GM12891 (cell line): ENCODE measurements at places on chromosomes 4 and X.
A peak's percentile ranks its signal among the peaks of the same experiment; 100 is the strongest.

DNA sequence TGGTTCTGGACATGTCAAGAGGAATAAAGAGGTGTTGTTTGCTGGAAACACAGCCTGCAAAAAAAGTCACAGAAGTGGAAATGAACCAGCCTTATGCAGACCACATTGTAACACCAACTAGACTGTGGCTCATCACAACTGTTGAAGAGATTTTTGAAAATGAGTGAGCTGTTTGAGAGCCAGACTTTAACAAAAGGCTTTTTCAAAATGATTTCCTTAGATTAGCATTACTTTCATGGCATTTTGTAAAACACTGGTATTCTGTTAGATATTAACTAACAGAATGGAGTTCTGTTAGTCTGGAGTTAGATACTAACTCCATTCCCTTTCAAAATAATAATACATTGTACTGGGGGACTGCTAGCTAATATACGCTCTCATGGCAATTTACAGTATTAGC lies 60.6 kb upstream of the GABRA2 start:
- no peak for DNase-seq

- no peak for DNase-seq
Measured at GRCh38 chr4:124025000-124025399, 628.4 kb downstream of the SPRY1 start.

- DNase-seq: no peak
Measured at GRCh38 chr4:68869274-68869773, 53.5 kb downstream of the UGT2B10 start.

DNA sequence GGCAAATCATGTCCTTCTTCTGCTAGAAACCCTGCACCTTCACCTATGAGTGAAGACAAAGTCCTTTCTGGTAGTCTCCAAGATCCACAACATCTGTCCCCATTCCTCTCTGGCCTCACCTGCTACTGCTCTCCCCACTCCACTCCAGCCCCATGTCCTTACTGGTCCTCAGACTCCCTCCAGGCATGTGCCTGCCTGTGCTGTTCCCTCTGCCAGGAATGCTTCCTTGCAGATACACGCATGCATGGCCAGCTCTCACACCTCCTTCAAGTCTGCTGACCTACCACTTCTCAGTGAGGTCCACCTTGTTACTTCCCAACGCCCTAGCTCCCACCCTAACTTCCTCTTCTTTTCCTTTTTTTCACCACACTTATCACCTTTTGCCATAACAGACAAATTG lies 18.1 kb downstream of the HMGB2 start:
- DNase-seq: no peak

GRCh38 chr4:16253127-16253960 lies 27.1 kb upstream of the TAPT1 start:
- no peak for DNase-seq

GRCh38 chrX:38305971-38306370 lies 21.3 kb downstream of the RPGR start:
- no peak for DNase-seq

GRCh38 chr4:29075366-29075765 lies 1644.8 kb upstream of the PCDH7 start:
- DNase-seq: no peak

- no peak for DNase-seq
Measured at GRCh38 chrX:26586570-26586969, 370.6 kb downstream of the MAGEB5 start.

GRCh38 chrX:84487365-84488353 lies 14.6 kb downstream of the HDX start:
- DNase-seq: no peak

GRCh38 chrX:15915959-15916703 lies 61.5 kb upstream of the AP1S2 start:
- DNase-seq: no peak

DNA sequence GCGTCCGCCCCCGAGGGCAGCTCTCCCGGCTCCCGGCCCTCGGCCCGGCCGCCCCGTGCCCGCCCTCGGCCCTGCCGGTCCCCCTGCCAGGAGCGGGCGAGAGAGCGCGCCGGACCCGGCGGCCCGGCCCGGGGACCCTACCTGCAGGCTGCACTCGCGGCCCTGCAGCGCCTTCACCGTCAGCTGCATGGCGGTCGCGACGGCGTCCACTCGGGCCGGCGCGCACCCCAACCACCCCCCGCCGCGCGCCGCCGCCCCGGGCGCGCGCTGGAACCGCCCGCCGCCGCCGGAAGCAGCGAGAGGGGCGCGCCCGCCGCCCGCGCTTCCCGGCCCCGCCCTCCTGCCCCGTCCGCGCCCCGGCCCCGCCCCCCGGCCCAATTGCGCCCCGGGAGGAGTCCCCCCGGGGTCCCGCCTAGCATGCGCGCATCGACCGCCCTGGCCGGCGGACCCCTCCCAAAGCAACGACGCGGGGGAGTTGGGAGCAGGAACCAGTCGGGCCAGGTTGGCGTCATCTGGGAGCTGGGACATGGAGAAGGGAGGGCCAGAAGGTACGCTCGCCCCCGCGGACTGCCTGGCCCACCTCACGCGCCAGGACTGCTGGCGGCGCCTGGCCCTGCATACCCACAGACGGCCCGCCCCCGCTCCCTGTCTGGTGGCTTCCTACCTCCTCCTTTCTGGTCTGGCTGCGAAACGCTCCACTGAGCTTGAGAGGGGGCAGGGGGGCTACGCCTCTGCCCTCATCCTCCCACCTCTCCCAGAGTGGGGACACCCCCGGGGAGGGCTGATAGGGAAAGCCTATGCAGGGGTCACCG lies at the start of gene UBL4A:
UBL4A (minus strand) TSS at position 220 of the 812 bp plus-strand sequence; CDS start at position 189, 31 bp downstream.
- DNase-seq: peak; percentile 62

DNA sequence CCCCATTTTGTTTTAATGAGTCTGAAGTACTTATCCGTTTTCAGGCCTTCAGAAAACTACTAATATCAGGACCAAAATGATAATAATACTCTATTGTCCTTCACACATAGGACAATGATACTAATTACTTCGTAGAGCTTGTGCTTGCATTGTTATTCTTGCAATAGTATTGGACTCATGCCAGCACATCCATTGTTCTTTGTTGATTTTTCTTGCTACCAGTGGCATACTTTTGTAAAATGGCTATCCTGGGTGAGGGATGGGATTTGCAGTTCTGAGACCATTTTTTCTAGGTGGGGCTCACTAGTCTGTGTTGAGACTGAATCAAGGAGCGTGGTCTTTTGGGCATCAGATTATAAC lies 195.3 kb downstream of the MAML3 start:
- DNase-seq: no peak

DNA sequence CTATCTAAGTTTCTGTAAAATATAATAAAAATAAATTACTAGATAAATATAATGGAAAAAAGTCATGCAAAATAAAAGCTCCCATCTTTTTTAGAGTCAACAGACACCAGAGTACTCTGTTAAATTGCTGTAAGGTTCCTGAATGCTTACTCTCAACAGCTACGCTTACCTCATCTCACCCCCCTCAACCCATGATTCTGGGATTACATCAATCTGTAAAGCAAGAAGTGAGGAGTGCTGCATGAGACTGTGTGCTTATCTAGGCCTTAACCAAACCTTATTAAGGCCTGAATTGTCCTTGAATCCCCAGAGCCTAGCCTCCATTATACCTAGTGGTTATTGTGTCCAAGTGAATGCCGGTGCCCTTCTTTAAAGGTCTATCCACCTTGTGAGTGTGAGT lies 735.8 kb downstream of the RPA4 start:
- no peak for DNase-seq

DNA sequence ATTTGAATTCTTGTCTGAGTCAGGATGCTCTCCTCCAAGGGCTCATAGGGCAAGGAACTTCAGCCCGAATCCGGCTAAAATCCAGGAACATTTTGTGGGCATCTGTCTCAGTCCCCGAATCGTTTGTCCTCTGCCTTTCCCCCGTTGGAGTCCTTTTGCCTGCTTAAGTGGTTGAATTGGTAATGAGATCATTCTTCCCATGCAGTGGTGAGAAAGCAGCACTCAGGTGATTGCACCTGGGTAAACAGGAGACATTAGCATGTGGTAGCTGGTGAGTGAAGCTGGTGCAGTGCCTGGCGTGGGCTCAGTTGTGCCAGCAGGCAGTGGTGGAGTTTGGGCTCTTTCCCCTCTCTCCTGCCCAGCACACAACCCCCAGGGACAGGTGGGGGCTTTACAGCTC lies 61.9 kb upstream of the MTM1 start:
- DNase-seq: no peak

GRCh38 chr4:173014113-173014558 lies 154.5 kb upstream of the GALNT7 start:
- no peak for DNase-seq

- no peak for DNase-seq
Measured at GRCh38 chrX:49037883-49038475, 5.2 kb downstream of the TFE3 start.

GRCh38 chrX:7953446-7953845 lies 26.2 kb upstream of the PNPLA4 start:
- no peak for DNase-seq

GRCh38 chr4:183337833-183338232 lies 15.6 kb upstream of the CLDN24 start:
- DNase-seq: no peak

- no peak for DNase-seq
Measured at GRCh38 chr4:36313301-36313700, 31.9 kb downstream of the DTHD1 start.

DNA sequence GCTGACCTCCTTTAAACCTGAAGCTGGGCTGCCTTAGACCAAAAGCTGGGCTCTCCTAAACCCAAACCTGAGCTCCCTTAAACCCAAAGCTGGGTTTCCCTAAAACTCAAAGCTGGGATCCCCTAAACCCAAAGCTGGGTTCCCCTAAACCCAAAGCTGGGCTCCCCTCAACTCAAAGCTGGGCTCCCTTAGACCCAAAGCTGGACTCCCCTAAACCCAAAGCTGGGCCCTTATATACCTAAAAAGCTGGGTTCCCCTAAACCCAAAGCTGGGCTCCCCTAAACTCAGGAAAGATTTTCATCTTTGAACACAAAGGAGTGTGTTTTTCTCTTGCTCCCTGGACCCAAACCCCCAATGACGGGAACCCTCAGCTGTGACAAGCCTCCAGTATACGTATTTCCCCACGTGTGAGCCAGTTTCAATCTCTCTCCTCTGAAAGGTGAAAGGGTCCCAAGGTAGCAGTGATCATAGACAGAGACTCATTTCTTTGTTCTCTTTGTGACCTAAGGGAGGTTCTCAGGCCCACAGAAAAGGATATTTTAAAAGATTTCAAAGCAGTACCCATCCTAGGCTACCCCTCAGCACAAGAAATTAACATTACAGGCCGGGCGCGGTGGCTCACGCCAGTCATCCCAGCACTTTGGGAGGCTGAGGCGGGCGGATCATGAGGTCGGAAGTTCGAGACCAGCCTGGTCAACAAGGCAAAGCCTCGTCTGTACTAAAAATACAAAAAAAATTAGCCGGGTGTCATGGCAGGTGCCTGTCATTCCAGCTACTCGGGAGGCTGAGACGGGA lies 31.3 kb upstream of the ASMTL start:
- no peak for DNase-seq

DNA sequence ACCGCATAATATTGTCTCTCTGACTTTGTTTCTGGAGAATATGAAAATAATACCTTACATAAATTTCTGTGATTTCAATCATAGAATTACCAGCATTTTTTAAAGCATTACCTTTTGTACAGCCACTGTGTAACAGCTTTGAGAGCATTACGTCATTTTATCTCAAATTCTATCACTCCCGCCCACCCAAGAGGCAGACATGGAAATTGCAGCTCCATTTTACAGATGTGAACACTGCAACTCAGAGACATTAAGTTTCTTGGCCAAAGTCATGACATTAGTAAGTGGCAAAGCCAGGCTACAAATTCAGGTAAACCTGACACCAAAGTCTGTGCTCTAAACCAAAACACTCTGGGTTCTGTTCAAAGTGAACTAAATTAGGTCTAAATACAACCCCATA lies 33.6 kb upstream of the KDR start:
- DNase-seq: no peak

DNA sequence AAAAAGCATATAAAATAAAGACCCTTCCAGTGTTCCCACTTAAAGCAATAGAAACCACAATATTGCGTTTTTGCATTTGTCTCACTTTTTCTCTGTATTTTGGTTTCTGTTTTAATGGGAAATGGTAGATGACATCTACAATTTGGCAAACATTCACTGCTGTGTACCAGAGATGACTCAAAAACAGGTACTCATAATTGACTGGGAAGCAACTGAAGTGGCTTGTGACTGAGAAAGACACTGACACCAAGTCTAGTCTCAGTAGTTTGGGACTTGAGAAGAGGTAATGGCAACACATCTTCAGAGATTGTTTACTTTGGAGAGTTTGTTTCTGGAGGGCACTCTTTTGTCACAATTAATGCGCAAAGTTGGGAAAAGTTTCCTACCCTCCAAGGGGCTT lies 42.0 kb downstream of the AREG start:
- no peak for DNase-seq

GRCh38 chrX:69117876-69118526 lies 47.3 kb downstream of the PJA1 start:
- DNase-seq: no peak

DNA sequence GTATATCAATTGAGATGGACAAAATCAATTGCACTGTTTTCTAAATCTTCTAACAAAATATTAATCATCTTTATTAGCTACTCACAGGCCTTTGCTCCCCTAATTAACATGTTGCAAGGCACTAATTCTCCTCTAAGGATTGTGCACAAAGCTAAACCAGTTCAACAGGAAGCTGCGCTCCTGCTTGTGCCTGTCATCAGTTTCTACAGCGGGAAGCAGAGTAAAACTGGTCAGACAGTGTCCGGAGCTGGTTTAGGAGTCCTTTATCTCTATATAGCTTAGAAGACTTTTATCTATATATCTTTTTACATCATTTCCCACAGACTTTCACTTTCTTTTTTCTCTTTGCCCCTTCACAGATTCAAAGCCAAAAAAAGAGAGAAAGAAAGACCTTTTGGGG lies 79.1 kb downstream of the ELOVL6 start:
- DNase-seq: no peak

GRCh38 chrX:97743014-97743413 lies 859.3 kb downstream of the RPA4 start:
- DNase-seq: no peak

DNA sequence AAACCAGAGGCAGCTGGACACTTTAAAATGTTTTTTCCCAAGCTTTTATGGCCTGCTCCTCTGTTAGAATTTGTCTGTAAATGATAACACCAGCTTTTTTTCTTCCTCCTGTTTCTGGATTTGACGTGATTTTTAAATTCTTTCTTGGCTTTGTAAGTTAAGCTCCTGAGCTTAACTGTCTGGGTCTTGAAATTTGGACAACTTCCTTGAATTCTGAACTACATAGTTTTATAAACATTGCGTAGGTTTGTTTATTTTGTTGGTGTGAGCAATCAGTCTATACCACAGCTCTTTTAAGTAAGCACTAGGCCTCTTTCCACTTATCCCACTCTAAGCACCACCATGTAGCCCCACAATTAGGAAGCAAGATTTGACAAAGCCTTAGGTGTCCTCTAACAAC lies 144.4 kb upstream of the GUCY1A1 start:
- DNase-seq: no peak

DNA sequence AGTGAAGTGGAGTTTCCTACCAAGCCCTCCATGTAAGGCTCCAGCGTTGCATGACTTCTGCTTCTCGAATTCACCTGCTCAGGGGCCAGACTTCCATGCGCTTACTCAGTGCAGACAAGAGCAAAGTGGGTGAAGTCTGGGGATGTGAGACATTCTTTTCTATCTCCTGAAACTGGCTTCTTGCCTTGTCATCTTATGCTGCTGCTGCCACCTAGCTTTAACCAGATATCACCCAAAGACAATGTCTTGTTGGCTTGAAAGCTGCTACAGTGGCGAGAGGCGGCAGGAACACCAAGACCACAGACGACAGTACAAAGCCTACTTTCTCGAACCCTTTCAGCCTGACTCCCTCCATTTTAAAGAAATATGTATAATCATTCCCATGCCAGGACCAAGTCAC lies 103.6 kb upstream of the ADGRG2 start:
- DNase-seq: no peak
